ENCODE measurements at places on chromosomes 7 and 10. TPM values are rescaled to one million over a fixed set of nuclear protein-coding genes. Genes with fewer than 3 reads are reported as not detected.

C10orf90 gene
- total RNA-seq = not detected

ANKRD1 gene
- total RNA-seq = 61.8 TPM

SCART1 gene
- total RNA-seq = 1.7 TPM

IPMK gene
- total RNA-seq = 5.7 TPM

PTPRE gene
- 1.9 TPM for total RNA-seq

COPG2 gene
- total RNA-seq = 60.9 TPM

GRCh38 chr7:158077934-158078910 is 509.4 kb downstream of the PTPRN2 start:
- H3K27ac ChIP-seq = no peak overlapping the region
- no peak overlapping the region for H3K4me3 ChIP-seq
- no peaks in the 10 kb centered on the region for H3K27me3 ChIP-seq
- no peaks in the 10 kb centered on the region for H3K4me1 ChIP-seq

DNA sequence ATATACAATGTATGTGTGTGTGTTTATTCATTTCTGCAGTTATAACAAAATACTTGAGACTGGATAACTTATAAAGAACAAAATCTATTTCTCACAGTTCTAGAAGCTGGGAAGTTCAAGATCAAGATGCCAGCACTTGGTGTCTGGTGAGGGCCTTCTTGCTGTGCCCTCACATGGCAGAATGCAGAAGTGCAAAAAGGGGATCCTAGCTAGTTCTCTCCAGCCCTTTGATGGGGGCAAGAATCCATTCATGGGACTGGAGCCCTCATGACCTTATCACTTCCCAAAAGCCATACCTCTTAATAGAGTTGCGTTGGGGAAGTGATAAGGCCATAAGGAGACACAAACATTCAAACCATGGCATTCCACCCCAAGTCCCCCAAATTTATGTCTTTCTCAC is 8.4 kb downstream of the GRB10 start:
- no peak overlapping the region for H3K4me3 ChIP-seq
- no peak for DNase-seq
- no peak overlapping the region for H3K27ac ChIP-seq
- H3K4me1 ChIP-seq = peaks cover 25% of the 10 kb centered on the region
- no peaks in the 10 kb centered on the region for H3K27me3 ChIP-seq
- H3K36me3 ChIP-seq = peaks cover 14% of the 10 kb centered on the region

- no peak for DNase-seq
- no peaks in the 10 kb centered on the region for H3K27me3 ChIP-seq
- peaks cover 2% of the 10 kb centered on the region for H3K4me1 ChIP-seq
- H3K4me3 ChIP-seq = no peak overlapping the region
- no peak overlapping the region for H3K27ac ChIP-seq
Observed at GRCh38 chr7:124808206-124808605, 42.6 kb upstream of the GPR37 start.

DNA sequence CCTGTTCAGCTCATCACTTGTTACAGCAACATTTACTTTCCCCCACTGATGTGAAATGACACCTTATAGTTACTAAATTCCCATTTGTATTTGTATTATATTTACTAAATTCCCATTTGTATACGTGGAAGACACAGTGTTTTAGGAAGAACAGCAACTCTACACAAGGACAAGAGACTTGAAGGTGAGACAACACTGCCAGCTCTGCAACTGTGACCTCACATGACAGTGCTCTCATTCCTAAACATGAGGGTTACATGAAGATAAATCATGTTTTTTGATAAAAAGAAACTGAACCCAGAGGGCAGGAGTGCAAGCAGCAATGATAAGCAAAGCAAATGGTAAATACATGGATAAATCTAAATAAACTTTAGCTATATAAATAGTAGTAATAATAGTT is 60.3 kb downstream of the ATAD1 start:
- H3K4me1 ChIP-seq = peaks cover 5% of the 10 kb centered on the region
- H3K4me3 ChIP-seq = no peak overlapping the region
- no peaks in the 10 kb centered on the region for H3K27me3 ChIP-seq
- H3K27ac ChIP-seq = no peak overlapping the region

- peaks cover 26% of the 10 kb centered on the region for H3K27me3 ChIP-seq
- no peaks in the 10 kb centered on the region for H3K36me3 ChIP-seq
- H3K4me1 ChIP-seq = peaks cover 1% of the 10 kb centered on the region
- no peak for DNase-seq
Observed at GRCh38 chr10:126350216-126350992, 37.9 kb downstream of the ADAM12 start.

- H3K4me3 ChIP-seq = no peak overlapping the region
- peaks cover 26% of the 10 kb centered on the region for H3K27me3 ChIP-seq
- no peaks in the 10 kb centered on the region for H3K36me3 ChIP-seq
- no peak overlapping the region for H3K27ac ChIP-seq
- H3K4me1 ChIP-seq = peaks cover 11% of the 10 kb centered on the region
Observed at GRCh38 chr7:137302081-137302480, 41.5 kb downstream of the PTN start.

GRCh38 chr10:29635711-29636144 is 957 bp upstream of the SVIL start:
- peak overlapping the region; percentile 75 for H3K4me3 ChIP-seq
- peaks cover 20% of the 10 kb centered on the region for H3K36me3 ChIP-seq
- no peaks in the 10 kb centered on the region for H3K27me3 ChIP-seq
- peaks cover 34% of the 10 kb centered on the region for H3K4me1 ChIP-seq

DNA sequence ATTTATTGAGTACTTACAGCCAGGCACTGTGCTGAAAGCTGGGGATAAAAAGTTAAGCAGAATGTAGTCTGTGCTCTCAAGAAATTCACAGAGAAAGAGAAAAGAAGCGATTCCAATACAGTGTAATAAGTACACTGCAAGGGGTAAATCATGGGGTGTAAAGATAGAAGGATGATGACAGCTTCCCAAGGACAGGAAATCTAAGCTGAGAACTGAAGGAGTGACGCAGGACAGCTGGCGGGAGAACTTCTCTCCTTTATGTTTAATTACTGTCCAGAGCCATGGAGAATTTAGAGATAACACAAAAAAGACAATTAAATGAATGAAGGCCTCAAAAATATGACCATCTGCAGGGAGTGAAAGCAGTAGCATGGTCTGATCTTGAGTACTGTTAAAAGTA is 34.8 kb downstream of the C7orf33 start:
- no peak overlapping the region for H3K4me3 ChIP-seq
- no peaks in the 10 kb centered on the region for H3K36me3 ChIP-seq
- H3K27ac ChIP-seq = no peak overlapping the region
- H3K27me3 ChIP-seq = no peaks in the 10 kb centered on the region
- no peak for DNase-seq

- H3K27me3 ChIP-seq = peaks cover 4% of the 10 kb centered on the region
- no peak for DNase-seq
- no peaks in the 10 kb centered on the region for H3K4me1 ChIP-seq
- H3K36me3 ChIP-seq = no peaks in the 10 kb centered on the region
Observed at GRCh38 chr10:111801841-111802240, 381.7 kb downstream of the GPAM start.

DNA sequence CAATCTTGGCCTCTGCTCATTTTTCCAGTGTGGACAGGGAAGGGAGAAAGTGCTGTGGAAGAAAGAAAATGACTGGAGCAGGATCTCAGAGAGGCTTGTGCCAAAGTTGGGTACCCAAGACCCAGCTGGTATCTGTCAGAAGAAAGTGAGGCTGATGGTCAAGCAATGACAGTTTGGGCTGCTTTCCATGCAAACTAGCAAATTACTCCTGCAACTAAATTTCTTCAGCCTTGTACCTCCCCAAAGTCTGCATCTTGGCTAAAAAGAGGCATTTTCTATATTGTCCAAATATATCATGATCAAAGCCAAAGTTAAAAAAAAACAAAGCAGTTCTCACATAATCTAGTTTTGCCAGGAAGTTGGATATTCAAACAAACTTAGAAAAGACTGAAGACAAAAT is 208.5 kb upstream of the FRMD4A start:
- H3K27me3 ChIP-seq = no peaks in the 10 kb centered on the region
- DNase-seq = no peak
- peaks cover 10% of the 10 kb centered on the region for H3K4me1 ChIP-seq
- H3K4me3 ChIP-seq = no peak overlapping the region

GRCh38 chr7:157565201-157565626 is 228.4 kb downstream of the DNAJB6 start:
- H3K4me3 ChIP-seq = no peak overlapping the region
- H3K27ac ChIP-seq = no peak overlapping the region
- no peaks in the 10 kb centered on the region for H3K36me3 ChIP-seq
- H3K4me1 ChIP-seq = peaks cover 5% of the 10 kb centered on the region
- no peaks in the 10 kb centered on the region for H3K27me3 ChIP-seq
- no peak for DNase-seq

DNA sequence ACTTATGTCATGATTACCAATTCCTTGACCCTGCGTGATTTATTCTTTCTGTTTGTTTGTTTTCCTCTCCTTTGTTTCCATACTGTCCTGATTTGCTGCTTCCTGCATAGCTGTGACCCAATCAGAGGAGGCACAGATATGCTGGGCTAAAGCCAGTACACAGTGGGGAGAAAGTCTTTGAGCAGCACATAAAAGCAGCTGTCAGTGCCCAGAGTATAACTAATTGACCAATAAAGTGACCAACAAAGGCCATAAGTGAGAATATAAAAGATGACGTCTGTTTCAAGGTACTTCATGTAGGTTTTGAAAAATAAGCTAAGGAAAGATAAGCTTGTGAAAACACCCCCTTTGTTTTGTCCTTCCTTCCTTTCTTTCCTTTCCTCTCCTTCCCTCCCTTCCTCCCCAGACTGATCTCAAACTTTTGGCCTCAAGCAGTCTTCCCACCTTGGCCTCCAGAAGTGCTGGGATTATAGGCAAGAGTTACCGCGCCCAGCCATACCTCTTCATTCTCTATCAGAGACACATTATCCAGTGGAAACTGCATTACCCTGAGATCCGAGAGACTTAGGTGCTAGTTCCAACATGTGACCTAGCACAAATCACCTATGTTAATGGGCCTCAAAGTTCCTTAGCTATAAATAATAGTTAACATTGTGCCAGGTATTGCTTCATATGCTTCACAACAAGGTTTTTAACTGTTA is 17.0 kb downstream of the BCAP29 start:
- H3K36me3 ChIP-seq = peaks cover 15% of the 10 kb centered on the region
- H3K27me3 ChIP-seq = no peaks in the 10 kb centered on the region
- peak overlapping the region; percentile 80 for H3K27ac ChIP-seq
- no peak for DNase-seq
- peaks cover 9% of the 10 kb centered on the region for H3K4me1 ChIP-seq

- no peak overlapping the region for H3K27ac ChIP-seq
- H3K36me3 ChIP-seq = no peaks in the 10 kb centered on the region
- DNase-seq = no peak
- H3K27me3 ChIP-seq = peaks cover 40% of the 10 kb centered on the region
- H3K4me1 ChIP-seq = peaks cover 6% of the 10 kb centered on the region
- H3K4me3 ChIP-seq = no peak overlapping the region
Observed at GRCh38 chr10:89213191-89213808, 6.2 kb upstream of the CH25H start.

GRCh38 chr10:124755581-124755980 is 11.4 kb upstream of the FAM53B start:
- no peaks in the 10 kb centered on the region for H3K4me1 ChIP-seq
- no peak overlapping the region for H3K4me3 ChIP-seq
- peaks cover 3% of the 10 kb centered on the region for H3K36me3 ChIP-seq
- no peak overlapping the region for H3K27ac ChIP-seq

DNA sequence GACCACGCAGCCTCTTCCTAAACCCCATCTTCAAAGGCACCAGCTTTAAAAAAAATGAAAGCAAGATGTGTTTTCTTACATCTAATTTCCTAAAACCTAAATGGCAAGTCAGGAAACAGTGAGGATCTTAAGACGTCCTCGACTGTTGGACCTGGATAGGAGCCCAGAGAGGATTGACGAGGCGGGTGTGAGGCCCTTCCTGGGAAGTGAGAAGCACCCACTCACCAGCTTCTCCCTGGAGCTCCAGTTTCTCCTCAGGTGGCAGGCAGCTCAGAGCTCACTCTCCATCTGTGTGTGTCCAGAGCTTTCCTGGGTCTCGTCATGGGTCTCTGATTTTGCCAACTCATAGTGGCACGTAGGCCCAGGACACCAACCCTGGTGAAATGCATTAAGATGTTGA is 614.0 kb upstream of the AUTS2 start:
- no peak overlapping the region for H3K27ac ChIP-seq
- no peaks in the 10 kb centered on the region for H3K4me1 ChIP-seq
- DNase-seq = no peak
- no peaks in the 10 kb centered on the region for H3K36me3 ChIP-seq
- H3K27me3 ChIP-seq = peaks cover 9% of the 10 kb centered on the region

DNA sequence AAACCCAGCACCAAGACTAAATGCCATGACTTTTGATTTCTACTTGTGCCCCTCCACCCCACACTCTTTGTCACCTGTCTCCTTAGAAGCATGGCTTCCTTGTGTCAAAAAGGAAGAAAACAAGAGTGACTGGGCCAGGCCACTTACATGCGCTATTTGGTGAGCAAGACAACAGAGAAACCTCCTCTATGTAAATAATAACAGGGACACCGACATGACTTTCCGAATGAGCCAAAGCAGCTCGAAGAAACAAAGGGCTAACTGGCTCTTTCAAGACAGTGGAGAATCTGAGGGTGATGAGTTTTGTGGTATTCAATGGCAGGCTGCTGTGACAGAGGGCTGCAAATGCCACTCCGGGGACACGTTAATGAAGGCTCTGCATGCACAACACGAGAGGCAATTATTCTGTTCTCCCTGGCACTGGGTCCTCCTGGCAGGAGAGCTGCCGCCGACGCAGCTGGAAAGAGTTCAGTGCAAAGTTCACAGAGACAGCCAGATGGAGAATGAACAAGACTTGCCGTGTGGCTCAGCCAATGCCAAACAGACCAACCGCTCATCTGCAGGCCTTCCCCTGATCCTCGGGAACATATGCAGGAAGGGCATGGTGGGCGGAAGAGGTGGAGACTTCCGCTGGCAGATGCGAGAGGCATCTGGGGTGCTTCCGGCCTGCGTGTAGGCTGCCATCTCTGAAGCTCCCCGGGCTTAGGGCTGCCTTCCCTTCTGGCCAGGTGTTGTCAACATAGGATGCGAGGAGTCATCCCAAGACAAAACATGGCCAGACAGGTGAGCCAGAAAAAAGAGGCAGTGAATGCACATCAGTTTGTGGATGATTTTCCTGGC is 59.1 kb upstream of the SMNDC1 start:
- peaks cover 12% of the 10 kb centered on the region for H3K4me1 ChIP-seq
- peak overlapping the region; percentile 22 for H3K27ac ChIP-seq
- no peaks in the 10 kb centered on the region for H3K36me3 ChIP-seq
- DNase-seq = no peak
- H3K27me3 ChIP-seq = peaks cover 6% of the 10 kb centered on the region

DNA sequence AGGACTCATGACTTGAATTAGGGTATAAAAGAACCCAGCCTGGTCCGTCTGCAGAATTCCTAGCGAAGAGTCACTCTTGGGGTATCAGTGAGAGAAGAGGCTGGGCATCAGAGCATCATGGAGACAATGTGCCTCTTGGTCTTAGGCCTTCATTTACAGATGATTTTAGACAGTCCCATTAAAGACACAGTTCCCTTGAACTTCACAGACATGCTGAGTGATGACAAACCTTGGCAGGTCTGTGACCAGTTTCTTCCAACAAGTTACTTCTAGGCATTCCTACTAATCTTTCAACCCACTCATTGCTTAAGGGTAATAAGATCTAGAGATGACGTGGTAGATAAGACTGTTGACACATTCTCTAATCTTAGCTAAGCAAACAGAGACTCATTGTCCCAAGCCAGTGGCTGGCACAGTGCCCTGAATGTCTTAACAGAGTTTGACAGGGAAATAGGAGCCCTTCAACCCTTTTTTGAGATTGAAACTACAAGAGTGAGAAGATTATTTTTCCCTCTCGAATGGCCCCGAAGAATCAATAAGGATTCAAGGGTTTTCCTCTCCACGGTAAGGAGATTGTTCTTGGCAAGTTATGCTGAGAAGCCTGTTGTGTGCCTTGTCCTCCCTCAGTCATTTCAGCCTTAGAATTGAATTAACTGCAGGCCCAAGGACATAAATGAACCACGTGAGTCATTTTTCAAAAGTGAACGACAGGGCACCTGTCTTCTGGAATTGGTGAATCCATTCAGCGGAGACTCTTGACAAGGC is 281.1 kb downstream of the CCDC3 start:
- H3K4me1 ChIP-seq = peaks cover 15% of the 10 kb centered on the region
- DNase-seq = no peak
- H3K36me3 ChIP-seq = no peaks in the 10 kb centered on the region
- peak overlapping the region; percentile 41 for H3K27ac ChIP-seq

Measured in progenitor cell of endocrine pancreas (in vitro differentiated cells).